ENCODE measurements at places on chromosomes 5 and 9. TPM values are rescaled to one million over a fixed set of nuclear protein-coding genes. Genes with fewer than 3 reads are reported as not detected.

Gene PCDHGA4
- 12.5 TPM for total RNA-seq

Gene SCGB3A2
- not detected for total RNA-seq

Gene EIF4E1B
- total RNA-seq: 0.46 TPM

Gene LCN1
- not detected for total RNA-seq

Gene FRMD3
- 26.5 TPM for total RNA-seq

Gene OSMR
- 2.8 TPM for total RNA-seq

Gene MRPL36
- total RNA-seq: 30.9 TPM

Gene WWC1
- 36.2 TPM for total RNA-seq

Gene ADAMTS13
- total RNA-seq: 3.5 TPM

Gene DHX29
- 44.5 TPM for total RNA-seq

Gene SMIM33
- not detected for total RNA-seq

Gene PCDHB16
- total RNA-seq: 5.8 TPM

Gene TRIP13
- 8.8 TPM for total RNA-seq

Gene SPATA31D4
- not detected for total RNA-seq

Gene ADAMTS2
- 6.9 TPM for total RNA-seq

Gene PHYHD1
- total RNA-seq: 2.1 TPM

Gene SHB
- total RNA-seq: 13.4 TPM

Gene SLIT3
- 7.6 TPM for total RNA-seq

Gene NSA2
- total RNA-seq: 54.7 TPM

Gene CNTLN
- total RNA-seq: 25.1 TPM

Gene IZUMO3
- total RNA-seq: not detected

Gene AQP7
- not detected for total RNA-seq
